ENCODE measurements at places on chromosomes 2 and 18.

GRCh38 chr18:27865431-27865830 lies 311.5 kb downstream of the CDH2 start:
- DNase-seq, result no peak

DNA sequence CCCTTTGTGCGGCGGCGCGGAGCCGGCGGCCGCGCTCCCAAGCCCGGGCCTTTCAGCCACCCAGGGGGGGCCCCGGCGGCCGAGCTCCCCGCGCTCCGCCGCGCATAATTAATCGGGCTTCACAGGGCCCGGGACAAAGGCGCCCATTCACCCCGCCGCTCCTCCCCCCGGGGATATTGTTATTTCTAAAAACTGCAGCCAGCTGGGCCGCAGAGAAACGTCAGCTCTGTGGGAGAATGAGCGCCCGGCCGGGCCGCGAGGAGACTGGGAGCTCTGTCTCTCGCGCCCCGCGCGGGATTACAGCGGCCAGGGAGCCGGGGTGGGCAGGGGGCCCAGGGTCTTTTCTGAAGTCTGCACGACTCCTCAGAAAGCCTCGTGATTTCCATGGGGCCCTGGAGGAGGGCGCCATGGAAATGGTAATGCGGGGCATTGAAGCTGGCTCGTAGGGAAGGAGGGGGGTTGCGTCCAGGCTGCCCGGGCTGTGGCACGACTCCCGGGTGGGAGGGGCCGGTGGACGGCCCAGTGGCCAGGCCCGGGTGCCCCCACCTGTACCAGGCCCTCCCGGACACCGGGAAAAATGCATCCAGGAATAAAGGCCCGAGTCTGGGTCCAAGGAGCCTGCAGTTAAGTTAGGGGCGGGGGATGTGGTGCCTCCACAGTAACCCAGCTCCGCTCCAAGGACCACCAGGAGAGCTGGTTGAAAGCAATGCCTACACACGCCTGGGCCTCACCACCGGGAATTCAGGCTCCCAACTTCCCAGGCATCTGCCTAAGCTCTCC lies 125.3 kb downstream of the ZFP36L2 start:
- DNase-seq, result no peak

- no peak for DNase-seq
These were observed 130.6 kb downstream of the AKAIN1 start for GRCh38 chr18:5066380-5066977.

GRCh38 chr2:238308177-238308576 lies 12.1 kb upstream of the TRAF3IP1 start:
- DNase-seq, result no peak

- no peak for DNase-seq
These were observed 83.8 kb downstream of the AGAP1 start for GRCh38 chr2:235577404-235578330.

Measured in NCI-H1417 (cell line).